ENCODE measurements at places on chromosomes 7 and 10.

DNA sequence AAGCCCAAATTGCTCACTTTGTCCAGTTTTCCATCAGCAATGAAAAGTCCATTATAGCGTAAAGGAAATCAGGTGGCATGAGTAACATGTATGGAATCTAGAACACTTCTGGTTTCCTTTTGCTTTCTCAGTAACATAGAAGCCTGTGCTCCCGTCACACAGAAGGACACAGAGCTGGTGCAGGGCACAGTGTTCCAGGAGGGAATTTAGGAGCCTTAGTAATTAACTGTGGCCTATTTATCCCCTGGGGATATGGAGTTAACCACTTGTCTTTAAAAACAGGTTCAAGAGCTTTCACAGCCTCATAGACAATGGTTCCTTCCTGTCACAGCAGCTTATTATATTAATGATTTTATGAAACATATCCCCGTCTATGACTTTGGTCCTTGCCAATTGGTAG, 189.9 kb downstream of the NEBL start:
- DNase-seq = no peak

DNA sequence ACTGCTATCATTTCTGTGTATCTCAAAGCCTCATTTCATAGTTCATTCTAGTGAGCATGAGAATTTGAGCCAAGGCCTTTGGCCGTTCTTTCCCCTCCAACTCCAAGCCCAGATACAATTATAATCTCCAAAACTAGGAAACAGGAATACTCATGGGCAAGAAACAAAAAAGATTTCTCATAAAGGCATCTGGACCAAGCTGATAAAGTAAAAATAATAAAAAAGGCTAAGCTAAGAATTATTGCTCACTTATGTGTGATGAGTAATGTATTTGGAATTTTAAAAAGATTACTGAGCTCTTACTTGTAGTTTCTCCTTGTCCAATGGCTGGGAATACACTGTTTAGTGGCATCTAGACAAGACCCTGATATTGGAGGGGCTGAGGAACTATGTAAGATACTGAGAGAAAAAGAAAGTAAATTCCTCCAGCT, 196.4 kb upstream of the POM121L12 start:
- DNase-seq = no peak

DNA sequence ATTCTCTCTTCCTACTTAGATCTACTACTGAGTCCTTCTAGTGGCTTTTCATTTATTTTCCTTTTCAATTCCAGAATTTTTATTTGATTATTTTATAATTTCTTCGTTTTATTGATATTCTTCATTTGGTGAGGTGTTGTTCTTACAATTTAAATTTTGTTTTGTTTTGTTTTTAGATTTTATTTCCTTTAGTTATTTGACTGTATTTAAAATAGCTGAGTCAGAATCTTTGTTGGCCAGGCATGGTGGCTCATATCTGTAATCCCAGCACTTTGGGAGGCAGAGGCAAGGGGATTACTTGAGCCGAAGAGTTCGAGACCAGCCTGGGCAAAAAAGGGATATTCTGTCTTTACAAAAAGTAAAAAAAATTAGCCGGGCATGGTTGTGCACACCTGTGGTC, 36.1 kb downstream of the AKAP9 start:
- DNase-seq = no peak

- no peak for DNase-seq
Measured at GRCh38 chr10:69333205-69333604, 54.9 kb downstream of the HK1 start.

- no peak for DNase-seq
Measured at GRCh38 chr7:41169317-41169716, 533.6 kb downstream of the INHBA start.

GRCh38 chr7:43727494-43727893, 1.8 kb downstream of the COA1 start:
- DNase-seq = no peak

GRCh38 chr10:6494936-6495592, 85.0 kb downstream of the PRKCQ start:
- no peak for DNase-seq

GRCh38 chr7:26965724-26966123, 101.3 kb upstream of the SKAP2 start:
- DNase-seq = no peak

DNA sequence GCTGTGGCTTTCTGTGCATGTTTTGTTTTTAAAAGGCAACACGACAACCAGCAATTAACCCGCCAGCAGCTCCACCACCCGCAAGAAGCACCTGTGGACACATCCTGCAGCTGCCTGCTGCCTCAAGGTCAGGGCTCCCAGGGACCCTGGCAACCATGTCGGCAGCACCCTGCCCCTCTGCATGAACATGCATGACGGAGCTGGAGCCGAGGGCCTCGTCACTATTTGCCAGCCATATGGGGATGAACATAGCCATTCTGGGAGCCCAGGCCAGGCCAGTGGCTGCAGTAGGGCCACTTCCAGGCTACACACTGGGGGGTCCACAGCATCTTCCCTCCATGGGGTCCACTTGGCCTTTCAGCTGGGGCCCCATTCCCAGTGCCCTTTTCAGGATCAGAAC, 52.9 kb downstream of the CAMK2B start:
- DNase-seq = peak; percentile 18

GRCh38 chr7:2913760-2914387, 69.8 kb upstream of the GNA12 start:
- no peak for DNase-seq

DNA sequence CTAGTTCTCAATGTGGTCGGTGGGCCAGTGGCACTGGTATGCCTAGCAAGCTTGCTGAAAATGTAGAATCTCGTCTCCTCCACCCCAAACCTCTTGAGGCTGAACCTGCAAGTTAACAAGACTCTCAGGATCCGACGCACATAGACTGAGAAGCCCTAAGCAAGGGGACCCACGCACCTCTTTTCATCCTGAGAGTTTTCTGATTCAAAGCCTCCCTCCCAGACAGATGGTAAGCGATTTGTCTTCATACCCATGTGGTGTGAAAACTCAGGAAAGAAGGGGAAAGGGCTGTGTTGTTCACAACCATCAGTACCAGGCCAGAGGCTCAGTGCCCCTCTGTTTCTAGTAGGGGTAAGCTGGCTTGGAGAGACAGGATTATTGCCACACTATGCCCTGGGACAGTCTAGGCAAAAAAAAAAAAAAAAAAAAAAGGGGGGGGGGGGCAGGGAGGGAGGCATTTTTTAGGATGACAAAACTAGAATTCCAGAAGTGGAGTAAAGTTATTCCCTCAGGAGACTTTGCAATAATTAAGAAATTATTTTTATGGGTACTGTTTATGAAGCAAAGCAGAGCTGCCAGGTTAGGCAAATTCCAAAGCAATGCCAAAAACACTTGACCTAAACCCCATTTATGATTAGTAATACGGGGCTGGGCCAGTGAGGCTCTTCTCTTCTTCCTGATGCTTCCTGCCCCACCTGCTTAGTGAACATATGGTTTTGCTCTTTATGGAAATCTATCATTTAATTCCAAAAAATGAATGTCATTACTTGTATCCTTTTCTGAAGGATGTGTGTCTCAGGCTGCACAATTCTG, 117.6 kb upstream of the PDLIM1 start:
- no peak for DNase-seq

DNA sequence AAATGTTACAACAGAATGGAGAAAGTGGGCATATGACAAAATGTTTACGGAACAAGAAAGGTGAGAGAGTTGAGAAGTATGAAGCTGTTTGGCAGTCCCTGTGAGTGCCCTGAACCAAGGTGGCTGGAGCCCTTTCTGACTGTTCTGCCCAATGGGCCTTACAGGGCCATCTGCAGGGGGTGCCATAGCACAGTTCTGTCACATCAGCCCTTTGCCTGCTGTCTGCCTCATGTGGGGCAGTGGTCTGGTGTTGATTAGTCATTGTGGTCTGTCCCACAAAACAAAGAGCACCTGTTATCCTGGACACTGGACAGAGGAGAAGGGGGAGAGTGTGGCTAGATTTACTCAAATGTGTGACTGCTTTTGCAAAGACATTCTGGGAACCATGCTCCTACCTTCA, 51.5 kb upstream of the OSBPL3 start:
- no peak for DNase-seq

DNA sequence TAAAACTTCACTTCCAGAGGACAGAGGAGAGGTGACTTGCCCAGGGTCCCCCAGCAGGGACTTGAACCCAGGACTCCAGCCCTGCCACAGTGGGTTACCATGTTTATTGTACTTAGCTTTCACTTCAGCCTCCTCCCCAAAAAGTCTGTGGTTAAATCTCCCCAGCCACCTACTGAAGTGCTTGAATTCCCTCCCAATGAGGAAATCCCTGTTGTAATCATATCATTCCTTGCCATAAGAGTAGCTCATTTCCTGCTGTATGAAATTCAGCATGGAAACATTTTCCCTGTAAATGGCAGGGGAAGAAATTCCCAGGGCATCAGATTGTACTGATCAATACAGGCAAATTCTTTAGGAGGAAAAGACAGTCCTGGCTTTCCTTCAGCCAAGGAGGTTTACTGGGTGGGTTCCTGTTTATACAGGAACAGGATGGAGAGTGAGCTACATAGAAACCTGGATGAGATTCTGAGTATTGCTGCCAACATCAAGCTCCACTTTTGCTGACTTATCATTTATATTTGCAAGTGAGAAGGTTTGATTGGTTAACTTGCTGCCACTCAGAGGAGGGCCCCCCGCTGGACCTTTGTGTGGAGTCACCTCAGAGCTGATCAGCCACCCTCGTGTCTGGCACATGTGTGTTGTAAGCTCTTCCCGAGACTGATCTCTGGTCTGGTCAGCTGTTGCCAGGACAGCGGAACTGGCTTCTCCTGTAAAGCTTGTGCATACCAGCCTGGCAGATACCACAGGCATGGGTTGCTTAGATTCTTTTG, 16.4 kb upstream of the PDZD8 start:
- DNase-seq = no peak

DNA sequence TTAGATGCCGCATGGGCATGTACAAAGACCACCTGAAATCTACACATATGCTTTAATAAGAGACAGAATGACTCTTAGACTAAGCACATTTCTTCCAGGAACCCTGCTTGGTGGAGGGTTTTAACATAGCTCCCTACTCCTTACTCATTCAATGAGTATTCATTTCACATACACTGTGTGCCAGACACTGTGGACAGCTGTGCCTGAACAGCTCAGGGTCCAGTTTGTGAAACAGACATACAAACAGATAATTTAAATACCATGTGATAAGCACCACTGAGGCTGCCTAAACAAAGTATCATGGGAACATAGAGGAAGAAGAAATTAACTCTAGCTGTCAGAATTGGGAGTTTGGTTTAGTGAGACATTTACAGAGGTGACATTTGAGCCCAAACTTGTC, 65.2 kb upstream of the ITPRID1 start:
- DNase-seq = no peak

DNA sequence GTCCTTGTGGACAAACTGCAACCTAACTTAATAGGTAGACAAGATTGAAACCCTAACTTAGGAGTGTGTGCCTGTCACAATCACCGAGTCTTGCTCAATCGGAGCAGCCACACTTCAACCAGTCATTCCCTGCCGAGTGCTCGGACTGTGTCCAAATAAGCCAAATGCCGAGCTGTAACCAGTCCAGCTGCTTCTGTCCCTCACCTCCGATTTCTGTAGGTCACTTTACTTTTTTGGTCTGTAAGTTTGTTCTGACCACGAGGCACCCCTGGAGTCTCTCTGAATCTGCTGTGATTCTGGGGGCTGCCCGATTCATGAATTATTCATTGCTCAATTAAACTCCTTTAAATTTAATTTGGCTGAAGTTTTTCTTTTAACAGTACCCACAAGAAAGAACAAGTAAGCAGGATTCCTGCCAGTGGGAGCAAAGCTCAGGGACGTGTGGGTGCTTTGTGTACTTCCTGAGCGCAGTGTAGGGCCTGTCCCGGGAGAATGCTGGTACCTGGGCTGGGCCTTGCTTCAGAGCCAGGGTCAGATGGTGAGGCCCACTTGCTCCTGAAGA, 140.1 kb downstream of the ACTR3B start:
- DNase-seq = no peak

GRCh38 chr7:158614700-158615099, 27.1 kb upstream of the PTPRN2 start:
- no peak for DNase-seq

GRCh38 chr7:25624833-25625232, 396.5 kb upstream of the NPVF start:
- DNase-seq = no peak

DNA sequence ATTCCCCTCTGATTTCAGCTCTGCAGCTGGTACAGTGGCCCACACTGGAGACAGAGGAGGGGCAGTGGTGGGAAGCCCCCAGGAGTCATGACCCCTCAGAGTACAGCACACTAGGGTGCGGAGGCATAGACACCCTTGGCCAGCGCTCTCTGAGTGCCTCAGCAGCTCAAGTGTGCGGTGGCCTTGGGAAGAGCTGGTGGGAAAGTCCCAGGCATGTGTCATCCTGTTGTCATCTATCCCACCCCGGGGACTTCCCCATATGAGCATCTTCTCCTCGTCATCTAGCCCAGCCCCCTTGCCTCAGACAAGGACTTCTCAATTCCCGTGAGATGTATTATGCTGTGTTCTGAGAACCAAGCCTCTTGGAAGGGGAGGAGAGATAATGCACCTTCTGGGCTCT, 15.6 kb upstream of the PPIF start:
- DNase-seq = no peak

GRCh38 chr10:98642281-98642680, 195.5 kb upstream of the HPS1 start:
- DNase-seq = no peak

DNA sequence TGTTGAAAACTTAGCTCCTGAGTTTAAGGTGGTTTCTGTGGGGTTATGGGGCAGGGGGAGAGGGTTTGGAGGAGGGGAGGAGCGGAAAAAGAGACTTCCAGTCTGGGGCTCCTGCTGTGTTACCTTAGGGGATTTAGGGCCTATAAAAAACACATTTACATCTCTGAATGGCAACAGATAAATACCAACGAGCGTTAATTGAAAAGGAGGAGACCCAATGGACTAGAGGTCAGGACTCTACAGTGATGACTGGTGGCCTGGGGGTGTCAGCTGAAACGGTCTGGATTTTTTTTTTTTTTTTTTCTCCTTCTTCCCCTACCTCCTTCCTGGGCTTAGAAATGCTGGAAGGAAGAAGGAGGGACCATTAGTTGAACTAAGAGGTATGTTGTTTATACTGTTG, 47.4 kb downstream of the AUTS2 start:
- no peak for DNase-seq

- no peak for DNase-seq
Measured at GRCh38 chr7:5773661-5774086, 7.8 kb downstream of the RNF216 start.

GRCh38 chr10:131856441-131857094, 44.2 kb upstream of the PPP2R2D start:
- DNase-seq = no peak

DNA sequence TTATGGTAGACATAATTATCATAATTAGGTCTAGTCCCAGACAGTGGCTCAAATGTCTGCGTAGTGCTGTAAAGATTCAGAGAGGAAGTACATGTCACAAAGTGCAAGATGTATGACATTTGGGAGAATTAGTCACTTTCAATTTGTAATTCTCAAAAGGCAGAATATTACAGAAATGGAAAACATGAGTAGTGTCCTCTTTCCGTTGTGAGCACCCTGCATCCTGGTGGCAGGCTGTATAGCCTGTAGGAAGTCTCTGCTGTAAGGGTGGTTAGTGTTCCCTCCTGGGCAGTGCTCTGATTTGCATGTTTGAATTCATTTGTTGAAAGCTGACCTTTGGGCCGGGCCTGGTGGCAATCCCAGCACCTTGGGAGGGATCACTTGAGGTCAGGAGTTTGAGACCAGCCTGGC, 17.0 kb downstream of the CDK14 start:
- DNase-seq = no peak

GRCh38 chr7:77687747-77688144, 8.5 kb upstream of the RSBN1L start:
- DNase-seq = no peak

- peak; percentile 21 for DNase-seq
Measured at GRCh38 chr10:29239569-29240472, 49.0 kb upstream of the LYZL1 start.

GRCh38 chr7:25549271-25549921, 321.1 kb upstream of the NPVF start:
- DNase-seq = no peak
